ENCODE measurements at places on chromosomes 1 and 21.
A peak's percentile ranks its signal among the peaks of the same experiment; 100 is the strongest.

DNA sequence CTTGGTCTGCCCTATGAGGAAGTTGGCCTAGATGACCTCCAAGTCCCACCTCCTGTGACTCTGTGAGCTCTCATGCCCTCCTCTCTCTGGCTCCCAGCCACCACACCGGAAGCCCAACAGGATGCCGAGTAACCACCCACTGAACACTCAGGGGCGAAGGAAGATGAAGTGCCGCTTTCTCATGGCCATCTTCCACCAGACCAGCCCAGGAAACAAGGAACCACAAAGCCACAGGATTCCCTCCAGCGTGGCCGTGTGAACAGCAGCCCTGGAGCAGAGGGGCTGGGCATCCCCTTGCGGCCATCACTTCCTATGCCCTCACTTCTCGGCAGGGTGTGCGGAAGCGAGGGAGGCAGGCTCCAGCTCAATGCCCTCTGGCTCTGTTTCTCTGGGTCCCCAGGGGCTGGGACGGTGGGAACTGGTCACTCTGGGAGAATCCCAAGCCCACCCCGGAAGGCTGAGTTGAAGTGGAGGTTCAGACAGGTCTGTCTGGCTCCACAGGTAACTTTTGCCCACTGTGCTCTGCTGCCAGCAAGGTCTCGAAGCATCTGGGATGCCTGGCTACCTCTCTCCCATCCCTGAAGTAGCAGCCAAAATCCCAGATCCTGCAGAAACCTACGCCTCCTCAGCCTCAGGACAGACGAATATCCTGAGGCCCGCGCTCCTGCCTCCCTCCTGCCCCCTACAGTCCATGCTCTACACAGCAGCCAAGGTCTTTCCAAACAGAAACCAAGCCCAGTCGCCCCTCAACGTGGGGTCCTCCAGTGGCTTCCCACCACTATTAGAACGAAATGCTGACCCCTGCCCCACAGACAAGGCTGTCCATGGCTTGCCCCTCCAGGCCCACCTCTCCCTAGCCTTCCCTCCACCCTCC lies 44.2 kb upstream of the ECE1 start:
- peak; percentile 57 for DNase-seq

DNA sequence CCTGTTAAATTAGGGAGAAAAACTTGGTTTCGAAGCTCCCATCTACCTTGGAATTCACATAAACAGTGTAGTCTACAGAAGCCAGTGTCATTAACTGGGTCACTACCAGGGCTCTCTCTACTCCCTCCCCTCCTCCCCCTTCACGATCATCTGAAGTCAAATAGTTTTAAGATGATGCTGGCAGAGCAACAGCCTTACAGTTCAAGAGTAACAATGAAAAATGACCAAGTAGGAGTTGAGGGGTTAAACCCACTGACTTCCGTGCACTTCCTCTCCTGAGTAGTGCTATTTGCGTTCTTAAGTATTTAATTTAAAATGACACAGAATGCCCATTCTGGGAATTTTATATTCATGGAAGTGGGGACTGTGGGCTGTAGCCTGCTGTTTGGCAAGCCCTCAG lies 236.9 kb downstream of the SIPA1L2 start:
- no peak for DNase-seq

DNA sequence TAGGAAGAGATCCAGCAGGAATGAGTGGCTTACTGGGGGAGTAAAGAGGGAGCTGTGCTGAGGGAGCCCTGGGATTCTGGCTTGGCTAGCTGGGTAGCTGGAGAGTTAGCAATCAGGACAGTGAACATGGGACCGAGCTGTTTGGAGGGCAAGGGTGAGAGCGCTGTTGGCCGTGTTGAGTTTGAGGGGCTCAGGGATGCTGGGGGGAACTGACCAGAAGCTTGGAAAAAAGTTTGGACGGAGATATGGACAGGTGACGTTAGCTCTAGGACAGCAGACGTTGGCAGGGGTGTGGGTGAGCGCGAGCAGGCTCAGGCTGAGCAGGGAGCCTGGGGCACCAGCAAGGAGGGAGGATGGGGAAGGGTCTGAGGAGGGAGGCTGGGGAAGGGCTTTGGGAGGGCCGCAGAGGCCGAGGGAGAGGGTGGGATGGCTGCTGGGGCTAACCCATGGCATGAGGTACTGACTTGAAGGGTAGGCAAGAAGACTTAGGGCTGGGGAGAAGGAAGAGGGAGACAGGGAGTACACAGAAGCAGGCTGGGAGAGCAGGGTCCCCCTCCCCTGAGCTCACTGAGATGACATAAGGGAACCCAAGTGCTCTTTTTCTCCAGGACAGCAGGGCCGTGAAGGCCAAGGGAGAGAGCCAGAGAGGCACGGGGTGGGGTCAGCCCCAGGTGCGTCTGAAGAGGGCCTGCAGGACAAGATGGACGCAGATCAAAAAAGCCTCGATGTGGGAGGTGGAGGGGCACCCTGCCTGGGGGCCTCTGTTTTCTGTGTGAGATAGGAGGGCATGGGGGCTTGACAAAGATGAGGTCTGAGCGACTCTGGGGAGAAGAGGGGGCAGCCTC lies 8.2 kb downstream of the SH2D2A start:
- DNase-seq = no peak

DNA sequence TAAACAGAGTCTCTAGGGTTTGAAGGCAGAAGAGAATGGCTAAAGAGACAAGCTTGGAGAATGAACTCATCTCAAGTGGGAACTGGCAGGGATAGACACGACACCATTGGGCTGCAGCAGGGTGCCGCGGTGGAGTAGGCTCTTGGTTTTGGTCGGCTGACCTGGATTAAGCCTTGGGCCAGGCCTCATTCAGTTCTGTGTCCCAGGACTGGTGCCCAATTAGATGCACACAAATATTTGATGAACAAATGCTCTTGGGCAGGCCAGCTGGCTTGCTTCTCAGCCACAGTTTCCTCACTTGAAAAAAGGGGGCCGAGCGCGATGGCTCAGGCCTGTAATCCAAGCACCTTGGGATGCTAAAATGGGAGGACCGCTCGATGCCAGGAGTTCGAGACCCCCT lies 53.4 kb upstream of the CITED4 start:
- no peak for DNase-seq

GRCh38 chr1:68600049-68600661 lies 103.3 kb upstream of the DEPDC1 start:
- DNase-seq = no peak

DNA sequence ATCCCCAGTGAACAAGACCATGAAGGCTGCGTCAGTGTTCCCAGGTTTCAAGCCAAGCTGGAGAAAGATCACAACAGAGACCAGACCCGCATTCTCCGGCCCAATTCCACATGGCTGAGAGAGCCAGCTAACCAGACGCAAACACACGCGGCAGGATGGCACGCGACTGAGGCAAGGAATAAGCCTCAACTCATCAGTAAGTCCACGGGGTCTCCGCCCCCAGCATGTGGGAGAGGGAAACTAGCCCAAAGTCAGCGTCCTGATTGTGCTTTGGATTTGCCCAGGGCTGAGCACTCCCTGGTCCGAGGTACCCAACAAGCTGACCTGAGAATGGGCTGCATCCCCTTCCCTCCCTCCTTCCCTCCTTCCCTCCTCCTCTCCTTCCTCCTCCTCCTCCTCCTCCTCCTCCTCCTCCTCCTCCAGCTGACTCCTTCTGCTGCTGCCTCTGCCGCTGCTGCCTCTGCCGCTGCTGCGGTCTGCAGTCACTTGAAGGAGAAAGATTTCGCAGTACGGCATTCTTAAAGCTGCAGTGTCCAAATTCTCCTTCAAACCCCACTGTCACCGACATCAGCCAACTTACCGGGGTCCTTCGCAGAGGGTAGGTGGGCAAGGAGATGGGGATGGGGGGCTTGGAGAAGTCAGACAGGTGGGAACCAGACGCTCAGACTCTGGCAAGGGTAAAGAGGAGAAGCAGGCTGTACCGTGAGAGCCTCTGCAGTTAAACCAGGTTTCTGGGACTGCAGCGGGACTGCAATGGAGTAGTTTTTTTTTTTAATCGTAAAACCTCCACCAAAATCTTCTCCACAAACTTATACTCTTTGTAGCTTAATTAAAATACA lies 33.0 kb upstream of the H6PD start:
- DNase-seq = no peak

DNA sequence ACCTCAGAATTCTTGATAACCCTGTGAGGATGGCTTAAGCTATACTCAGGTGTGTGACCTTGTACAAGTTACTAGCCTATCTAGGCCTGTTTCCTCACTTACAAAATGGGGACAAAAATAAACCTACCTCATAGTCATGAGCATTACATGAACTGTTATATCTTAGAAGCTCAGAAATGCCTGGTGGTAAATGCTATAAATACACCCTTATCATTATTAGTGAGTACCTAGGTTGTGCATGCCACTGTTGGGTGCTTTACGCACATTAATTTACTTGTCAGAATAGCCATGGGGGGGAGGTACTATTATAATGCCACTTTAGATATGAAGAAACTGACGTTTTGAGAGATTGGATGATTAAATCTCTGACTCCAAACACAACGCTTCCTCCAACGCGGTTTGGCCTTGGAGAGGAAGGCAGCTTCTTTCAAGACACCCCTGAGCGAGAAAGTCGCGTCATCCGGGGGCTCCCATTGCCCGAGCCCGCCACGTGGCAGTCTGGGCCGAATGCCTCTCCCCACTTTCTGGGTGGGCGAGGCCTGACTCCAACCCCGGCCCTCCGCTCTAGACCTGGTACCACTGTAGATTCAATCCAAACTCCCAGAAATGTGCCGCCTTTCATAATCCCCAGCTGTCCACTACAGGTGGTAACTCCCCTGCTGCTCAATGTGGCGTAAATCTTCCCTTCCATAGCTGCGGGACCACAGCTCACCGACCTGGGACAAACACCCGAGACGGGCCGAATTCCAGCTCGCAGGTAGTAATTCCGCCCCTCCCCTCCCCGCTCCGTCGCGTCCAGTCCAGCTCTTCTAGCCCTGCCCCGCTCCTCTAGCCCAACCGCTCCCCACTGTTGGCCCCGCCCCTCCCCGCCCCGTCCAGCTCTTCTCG lies 771 bp upstream of the RAD54L start:
- DNase-seq = peak; percentile 68

GRCh38 chr1:94734963-94735901 lies 84.9 kb upstream of the SLC44A3 start:
- no peak for DNase-seq

- no peak for DNase-seq
Measured at GRCh38 chr1:65065524-65066418, 82.2 kb upstream of the AK4 start.

GRCh38 chr1:109240158-109241152 lies 8.9 kb upstream of the CELSR2 start:
- no peak for DNase-seq

GRCh38 chr1:224456637-224456953 lies 22.0 kb upstream of the WDR26 start:
- no peak for DNase-seq

GRCh38 chr1:45554198-45554597 lies 3.6 kb downstream of the AKR1A1 start:
- no peak for DNase-seq

GRCh38 chr1:243261390-243261789 lies 5.5 kb downstream of the SDCCAG8 start:
- no peak for DNase-seq

DNA sequence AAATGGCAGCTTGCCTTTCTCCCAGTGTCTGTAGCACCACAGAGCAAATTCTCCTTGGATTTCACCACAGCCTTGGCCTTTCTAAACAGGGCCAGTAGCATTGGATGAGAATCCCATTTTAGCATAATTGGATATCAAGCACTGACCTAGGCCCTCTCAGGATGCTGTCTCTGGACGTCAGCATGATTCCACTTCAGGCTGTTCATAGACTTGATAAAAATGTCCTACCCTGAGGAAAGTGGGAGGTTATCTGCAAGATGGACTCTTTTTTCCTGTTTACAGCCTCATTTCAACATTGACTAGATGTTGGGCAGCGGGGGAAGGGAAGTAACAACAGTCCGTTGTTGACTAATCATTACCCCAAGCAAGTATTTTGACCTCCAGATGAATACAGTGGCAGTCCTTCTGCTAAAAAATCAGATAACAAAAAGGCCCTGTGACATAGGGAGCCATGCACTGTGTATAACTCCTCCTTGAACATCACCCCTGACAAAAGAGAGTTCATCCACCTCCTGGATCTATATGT lies 5.2 kb downstream of the NPL start:
- DNase-seq = no peak

GRCh38 chr1:59040486-59040885 lies 256.4 kb upstream of the FGGY start:
- DNase-seq = no peak

- DNase-seq = no peak
Measured at GRCh38 chr1:51570063-51570710, 46.7 kb upstream of the OSBPL9 start.

DNA sequence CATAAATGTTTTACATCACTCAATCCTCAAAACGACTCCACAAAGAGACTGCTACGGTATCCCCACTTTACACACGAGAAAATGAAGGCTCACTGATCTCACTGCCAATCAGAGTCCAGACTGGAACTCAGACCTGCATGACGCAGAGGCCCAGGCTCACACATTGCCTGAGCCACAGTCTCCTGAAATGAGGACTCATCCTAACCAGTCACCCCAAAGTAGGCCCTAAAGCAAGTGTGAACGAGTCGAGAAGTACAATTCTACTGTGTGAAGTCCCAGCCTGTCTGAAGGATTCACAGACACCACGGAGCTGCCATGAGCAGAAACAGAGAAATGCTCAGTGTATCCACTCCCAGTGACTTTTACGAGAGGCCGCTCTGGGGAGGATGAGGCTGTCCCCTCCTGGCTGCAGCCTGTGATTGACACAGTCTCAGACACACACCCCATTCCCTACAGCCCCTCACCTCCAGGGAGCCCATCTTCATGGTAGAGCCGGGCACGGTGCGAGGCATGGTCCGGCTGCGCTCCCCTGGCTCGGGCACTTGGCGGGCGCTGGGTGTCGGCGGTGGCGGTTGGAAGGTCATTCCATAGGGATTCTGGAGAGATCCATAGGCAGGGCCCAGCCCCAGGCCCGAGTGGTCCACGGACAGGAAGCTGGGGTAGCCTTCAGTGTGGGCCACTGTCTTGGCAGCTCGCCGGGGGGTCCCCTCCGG lies 26.7 kb upstream of the COL16A1 start:
- no peak for DNase-seq

GRCh38 chr1:1260843-1261560 lies 12.7 kb downstream of the UBE2J2 start:
- DNase-seq = no peak

Measured in SW 1271 (cell line).